NB4 (cell line): ENCODE measurements at places on chromosomes 12 and 14.
A peak's percentile ranks its signal among the peaks of the same experiment; 100 is the strongest.

DNA sequence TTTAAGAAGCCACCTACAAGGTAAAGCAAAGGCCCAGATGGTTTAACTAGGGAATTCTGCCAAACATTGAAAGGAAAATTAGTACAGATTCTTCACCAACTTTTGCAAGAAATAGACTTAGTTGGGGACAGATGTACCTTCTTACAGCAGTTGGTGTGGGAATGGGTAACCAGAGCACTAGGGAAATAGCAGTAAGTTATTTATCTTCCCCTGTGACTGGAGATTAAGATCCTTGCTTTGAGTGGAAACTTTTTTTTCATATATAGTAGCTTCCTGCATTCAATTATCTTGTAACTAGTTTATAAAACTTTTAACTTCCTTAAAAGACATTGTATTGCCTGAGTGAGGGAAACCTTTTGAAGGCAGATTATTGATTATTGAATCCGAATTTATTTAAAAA is 44.2 kb downstream of the ARID2 start:
- no peak for DNase-seq

GRCh38 chr14:81529391-81529790 is 4.3 kb downstream of the SEL1L start:
- DNase-seq, result no peak

GRCh38 chr14:97976861-97977260 is 1179.7 kb downstream of the VRK1 start:
- DNase-seq, result no peak

DNA sequence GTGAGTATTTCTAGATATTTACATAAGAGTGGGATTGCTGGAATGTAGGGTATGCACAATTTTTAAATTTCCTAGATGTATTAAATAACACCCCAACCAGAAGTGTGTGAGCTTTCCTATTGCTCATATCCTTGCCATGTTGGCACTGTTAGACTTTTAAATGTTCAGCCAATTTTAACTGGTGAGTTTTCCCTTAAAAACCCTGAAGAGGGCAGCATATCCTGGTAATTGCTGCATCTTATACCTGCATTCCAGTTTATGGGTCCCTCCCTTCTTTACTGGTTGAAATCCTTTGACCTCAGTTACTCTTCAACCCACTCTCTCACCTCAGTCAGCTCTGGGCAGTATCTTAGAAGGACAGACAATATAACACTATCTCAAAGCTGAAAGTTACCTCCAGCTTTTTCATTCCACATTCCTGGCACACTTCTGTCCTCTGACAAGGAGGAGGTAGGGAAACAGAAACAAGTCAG is 270.6 kb downstream of the PAWR start:
- DNase-seq, result peak; percentile 12

DNA sequence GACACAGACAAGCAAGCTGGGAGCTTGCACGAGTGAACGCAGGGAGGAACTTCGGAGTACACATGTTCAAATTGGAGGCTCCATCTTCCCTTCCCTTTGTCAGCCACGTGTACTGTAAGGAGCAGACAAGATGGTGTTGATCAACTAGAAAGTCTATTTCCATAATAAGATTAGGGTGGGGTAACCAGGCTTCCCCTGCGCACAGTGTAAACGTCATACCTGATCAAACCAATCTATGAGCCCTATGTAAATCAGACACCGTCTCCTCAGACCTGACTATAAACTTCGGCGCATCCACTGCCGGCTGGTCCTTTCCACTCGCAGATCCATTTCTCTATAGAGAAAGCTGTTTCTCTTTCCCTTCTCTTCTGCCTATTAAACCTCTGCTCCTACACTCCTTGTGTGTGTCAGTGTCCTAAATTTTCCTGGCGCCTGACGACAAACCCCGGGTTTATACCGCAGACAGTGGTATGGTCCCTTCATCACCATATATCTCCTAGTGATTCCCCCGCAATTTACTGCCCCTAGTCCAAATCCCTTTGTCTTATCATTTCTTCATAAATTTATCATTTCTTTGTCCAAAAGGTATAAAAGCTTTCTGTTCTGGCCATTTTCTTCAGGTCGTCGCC is 7.5 kb upstream of the ETFBKMT start:
- DNase-seq, result no peak
